Stimulated activated CD4-positive, alpha-beta T cell treated with anti-CD3 and anti-CD28 coated beads, Interleukin-1b, Interleukin-23, amount 100 ng/mL, for 4 hours (primary cell): ENCODE measurements at places on chromosomes 12 and 14.
A peak's percentile ranks its signal among the peaks of the same experiment; 100 is the strongest.

DNA sequence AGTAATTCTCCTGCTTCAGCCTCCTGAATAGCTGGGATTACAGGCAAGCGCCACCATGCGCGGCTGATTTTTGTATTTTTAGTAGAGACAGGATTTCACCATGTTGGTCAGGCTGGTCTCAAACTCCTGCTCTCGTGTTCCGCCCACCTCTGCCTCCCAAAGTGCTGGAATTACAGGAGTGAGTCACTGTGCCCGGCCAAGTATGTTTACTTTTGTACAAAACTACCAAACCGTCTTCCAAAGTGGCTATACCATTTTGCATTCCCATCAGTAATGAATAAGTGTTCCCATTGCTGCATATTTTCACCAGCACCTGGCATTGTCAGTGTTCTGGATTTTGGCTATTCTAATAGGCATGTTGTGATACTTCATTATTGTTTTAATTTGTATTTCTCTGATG is 8.4 kb upstream of the KRT6A start:
- no peak for DNase-seq

DNA sequence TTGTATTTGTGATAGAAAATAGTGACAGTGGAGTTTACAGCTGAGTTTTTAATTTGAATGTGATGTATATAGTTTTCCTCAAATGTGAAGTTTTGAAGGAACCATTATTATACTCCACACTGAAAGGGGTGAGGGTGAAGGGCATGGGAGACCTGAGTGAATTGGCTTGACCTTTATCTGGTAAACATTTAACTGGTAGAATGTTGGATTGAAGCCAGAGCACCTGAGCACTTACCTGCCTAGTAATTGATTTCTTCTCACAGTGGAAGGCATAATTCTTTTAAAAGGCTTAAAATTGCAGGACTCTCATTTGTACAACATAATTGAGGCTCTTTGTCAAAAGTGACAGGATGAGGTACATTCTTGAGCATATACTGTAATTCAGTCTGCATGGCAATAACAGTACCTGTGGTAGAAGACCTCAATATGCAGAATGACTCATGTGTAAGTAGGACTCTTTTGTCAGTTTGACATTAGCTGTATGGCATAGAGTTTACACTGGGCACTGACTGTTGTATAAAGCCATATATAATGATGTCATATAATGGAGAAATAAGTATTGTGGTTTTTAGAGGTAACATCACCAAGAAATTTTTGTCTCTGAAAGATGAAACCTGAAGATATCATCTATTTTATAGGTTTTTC is 309.6 kb downstream of the TMTC2 start:
- no peak for DNase-seq

- peak; percentile 7 for DNase-seq
Measured at GRCh38 chr14:72024043-72024407, 91.8 kb downstream of the RGS6 start.

DNA sequence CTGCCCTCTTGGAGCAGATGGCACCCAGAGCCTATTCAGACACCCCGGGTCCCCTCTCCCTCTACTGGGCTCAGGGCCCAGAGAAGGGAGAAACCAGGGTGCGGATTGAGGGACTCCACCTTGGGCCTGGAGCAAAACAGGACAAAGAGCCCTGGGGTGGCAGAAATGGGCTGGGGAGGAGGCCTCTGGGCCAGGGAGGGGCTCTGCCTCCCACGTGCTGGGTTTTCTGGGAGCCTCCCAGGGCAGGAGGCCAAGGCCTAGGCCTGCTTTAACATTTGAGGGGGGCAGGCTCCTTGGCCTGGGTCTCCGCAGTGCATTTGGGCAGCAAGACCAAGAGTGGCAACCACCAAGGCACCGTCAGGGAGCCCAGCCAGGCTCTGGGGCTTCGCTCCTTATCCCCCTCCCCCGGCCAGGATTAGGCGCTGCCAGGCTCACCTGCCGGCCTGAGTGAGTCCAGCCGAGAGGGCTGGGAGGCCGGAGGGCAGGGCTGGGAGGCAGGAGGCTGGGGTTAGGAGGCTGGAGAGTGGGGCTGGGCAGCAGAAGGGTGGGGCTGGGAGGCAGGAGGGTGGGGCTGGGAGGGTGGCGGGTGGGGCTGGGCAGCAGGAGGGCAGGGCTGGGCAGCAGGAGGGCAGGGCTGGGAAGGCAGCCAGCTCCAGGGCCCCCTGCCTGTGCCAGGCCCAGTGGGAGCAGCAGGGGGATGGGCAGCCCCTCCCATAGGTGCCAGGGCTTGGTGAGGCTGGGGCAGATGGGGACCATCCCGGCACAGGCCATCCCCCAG is 101.8 kb upstream of the EIF5 start:
- no peak for DNase-seq

DNA sequence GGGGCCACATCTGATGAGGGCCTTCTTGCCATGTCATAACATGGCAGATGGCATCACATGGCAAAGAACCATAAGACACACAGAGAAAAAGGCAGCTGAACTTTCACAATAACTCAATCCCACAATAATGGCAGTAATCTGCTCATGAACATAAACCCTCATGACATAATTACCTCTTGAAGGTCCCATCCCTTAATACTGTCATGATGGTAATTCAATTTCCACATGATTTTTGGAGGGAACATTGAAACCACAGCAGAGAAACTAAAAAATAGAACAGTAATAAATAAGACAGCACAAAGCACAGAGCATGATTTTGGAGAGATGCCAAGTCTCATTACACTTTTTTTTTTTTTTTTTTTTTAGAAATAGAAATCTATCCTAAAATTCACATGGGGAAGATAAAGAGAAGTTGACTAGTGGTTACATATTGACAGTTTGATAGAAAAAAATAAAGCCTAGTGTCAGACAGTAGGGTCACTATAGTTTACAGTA is 61.8 kb upstream of the ATF7IP start:
- no peak for DNase-seq

DNA sequence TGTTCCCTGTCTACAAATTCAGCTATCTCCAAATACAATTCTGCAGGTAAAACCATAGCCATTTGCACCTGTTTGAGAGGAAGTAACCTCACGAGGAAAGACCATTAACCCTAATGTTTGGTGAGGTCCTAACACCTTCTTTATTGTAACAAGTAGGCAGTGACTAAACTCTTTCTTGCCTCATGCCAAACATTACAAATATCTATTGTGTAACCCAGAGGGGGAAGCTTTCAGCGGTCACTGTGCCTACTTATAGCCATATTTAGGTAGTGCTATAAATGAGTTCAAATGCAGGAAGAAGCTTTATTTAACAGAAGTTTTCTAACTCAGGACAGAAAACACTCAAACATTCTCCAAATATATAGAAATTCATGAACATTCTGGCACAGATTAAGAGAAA is 252.7 kb downstream of the LRFN5 start:
- DNase-seq = no peak

- DNase-seq = no peak
Measured at GRCh38 chr12:108231109-108231905, 102.2 kb downstream of the WSCD2 start.

GRCh38 chr12:108668542-108668941 is 34.8 kb upstream of the SELPLG start:
- no peak for DNase-seq

DNA sequence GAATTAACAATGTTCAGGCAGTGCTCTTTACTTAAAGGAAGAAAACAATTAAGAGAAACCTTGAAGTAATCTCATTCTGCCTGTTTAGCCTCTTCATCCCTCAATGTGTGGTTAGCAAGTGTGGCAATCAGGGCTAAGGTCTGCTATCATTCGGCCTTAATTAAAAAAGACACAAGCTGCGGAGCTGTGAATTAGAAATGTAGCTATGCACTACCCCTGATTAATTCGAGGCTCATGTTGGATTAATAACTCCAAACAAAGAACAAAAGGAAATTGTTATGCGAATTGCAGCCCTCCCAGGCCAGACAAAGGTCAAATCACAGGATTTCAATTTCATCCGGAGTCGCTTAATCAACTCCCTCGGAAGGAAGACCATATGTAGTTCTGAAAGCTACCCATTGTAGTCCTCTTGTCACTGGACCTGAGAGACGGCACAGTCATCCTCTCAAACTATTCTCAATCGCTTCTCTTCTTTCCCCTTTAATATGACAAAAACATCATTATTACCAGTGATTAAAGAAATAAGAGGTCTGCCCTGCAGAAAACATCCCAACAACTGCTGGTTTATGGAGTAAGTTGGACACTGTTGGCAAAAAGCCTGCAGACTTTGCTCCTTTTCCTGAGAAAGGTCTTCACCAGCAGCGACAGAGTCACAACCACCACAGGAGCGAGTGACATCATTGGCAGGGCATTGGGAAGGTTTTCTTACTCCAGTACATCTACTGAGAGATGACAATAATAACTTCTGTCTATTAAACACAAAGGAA is 71.1 kb upstream of the SOX5 start:
- DNase-seq = no peak

- DNase-seq = no peak
Measured at GRCh38 chr12:9646794-9647781, 22.4 kb upstream of the CLEC2D start.

- DNase-seq = no peak
Measured at GRCh38 chr12:51752234-51752889, 96.2 kb downstream of the FIGNL2 start.

- no peak for DNase-seq
Measured at GRCh38 chr12:107461222-107461975, 224.2 kb upstream of the PWP1 start.

- DNase-seq = peak; percentile 26
Measured at GRCh38 chr14:91244501-91244901, at the start of gene GPR68. TSS of gene GPR68 (minus strand) at chr14:91244704. CDS start at chr14:91235050, 9,654 bp downstream.

DNA sequence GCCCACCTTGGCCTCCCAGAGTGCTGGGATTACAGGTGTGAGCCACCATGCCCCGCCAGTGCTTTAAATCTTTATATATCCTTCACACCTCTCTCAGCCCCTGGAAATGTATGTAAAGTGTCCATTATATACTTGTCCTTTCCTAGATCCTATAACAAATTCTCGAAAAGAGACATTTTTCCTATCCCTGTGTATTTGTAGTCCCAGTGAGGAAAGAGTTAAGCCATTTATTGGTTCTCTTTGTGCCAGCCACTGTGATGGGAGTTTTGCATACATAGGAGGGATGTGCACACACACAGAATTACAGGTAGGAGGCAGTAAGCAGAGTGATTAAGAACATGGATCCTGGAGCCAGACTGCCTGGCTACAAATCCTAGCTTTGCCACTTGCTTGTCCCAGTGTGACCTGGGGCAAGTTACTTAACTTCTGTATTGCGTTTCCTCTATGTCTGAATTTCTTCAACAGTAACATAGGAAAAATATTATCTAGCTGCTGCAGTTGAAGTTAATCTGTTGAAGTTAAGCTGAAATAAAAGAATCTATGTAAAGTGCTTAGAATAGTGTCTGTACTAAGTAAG is 2.1 kb upstream of the RABGGTA start:
- no peak for DNase-seq

- no peak for DNase-seq
Measured at GRCh38 chr12:120902846-120903411, 1.2 kb downstream of the SPPL3 start.

- no peak for DNase-seq
Measured at GRCh38 chr12:129305851-129306250, 452.6 kb downstream of the GLT1D1 start.

- no peak for DNase-seq
Measured at GRCh38 chr14:81161088-81161487, 59.7 kb downstream of the GTF2A1 start.

DNA sequence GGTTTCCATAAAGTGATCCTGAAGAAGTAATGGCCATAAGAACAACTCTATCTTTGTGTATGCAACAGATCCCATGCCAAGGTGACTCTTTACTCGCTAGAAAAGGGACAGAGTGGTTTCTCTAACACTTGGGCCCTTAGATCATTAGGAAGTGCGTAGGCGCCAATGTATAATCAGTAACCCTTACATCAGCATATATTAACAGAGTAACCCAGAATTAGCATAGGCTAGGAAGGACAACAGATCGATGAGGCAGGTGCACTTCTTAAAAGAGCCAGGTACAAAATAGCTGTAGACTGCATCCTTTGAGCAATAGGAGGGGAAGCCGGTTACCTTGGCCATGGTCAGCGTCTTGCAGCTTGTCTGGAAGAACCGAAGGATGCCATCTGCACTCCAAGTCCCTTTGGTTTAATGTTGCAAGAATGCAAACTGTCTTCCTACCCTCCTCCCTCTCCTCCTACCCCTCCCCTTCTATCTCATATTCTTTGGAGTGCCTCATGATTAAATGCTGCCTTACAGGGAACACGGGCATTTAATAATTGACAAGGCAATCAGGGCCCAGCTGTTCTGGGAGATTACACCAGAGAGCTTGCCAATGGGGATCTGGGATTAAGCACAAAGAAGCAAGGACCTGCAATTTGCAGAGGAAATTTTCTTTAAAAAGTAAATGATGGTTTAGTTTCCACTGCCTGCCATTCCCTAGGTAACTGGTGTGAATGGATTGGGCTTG is 8.0 kb downstream of the GSG1 start:
- no peak for DNase-seq

GRCh38 chr12:47982311-47982710 is 18.9 kb downstream of the TMEM106C start:
- DNase-seq = no peak

DNA sequence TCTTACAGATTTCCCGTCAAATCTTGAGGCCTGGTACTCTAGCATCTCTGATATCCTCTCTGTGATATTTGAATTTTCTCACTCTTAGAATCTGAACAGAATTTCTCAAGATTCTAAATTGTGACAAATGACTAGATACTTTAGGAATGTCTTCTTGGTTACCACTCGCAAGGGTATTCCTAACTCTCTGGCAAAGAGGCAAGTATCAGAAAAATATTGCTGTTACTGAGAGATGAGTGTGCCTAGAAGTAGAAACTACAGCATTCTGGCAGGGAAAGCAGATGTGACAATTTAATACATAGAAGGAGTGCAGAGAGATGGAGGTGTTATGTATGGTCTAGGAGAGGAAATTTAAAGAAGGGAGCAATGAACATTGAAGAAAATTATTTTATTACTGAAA is 467.8 kb downstream of the LRIG3 start:
- no peak for DNase-seq

GRCh38 chr12:89960607-89961394 is 252.2 kb upstream of the ATP2B1 start:
- no peak for DNase-seq

DNA sequence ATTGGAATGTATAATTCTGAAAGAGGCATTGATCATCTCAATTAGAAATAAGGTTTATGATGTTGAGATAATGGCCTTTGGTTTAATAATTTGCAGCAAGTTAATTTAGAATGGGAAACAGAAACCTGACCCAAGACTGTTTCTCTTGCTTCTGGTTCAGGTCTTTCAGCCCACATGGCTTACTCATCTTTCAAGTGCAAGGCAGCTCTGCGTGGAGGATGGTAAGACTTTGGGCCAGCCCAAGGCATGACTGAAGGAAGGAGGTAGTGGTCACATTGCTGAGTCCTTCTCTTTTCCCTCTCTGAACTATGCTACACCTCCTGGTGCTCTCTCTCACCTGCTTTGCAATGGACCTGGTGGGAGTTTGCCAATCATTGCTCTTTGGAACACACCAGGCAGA is 98.7 kb downstream of the CAND1 start:
- DNase-seq = no peak

DNA sequence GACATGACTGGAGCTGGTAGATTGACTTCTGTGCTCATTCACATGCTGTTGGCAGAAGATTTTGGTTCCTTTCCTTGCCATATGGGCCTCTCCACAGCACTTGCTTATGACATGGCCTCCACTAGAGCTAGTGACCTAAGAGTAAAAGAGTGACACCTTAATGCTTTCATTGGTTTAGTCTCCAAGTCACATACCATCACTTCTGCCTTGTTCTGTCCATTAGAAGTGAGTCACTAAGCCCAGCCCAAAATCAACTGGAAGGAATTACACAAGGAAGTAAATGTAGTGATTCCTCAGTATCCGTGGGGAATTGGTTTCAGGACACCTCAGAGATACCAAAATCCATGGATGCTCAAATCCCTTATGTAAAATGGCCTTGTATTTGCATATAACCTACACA is 81.3 kb downstream of the PPHLN1 start:
- no peak for DNase-seq
